ENCODE measurements at places on chromosomes 16 and 17.

DNA sequence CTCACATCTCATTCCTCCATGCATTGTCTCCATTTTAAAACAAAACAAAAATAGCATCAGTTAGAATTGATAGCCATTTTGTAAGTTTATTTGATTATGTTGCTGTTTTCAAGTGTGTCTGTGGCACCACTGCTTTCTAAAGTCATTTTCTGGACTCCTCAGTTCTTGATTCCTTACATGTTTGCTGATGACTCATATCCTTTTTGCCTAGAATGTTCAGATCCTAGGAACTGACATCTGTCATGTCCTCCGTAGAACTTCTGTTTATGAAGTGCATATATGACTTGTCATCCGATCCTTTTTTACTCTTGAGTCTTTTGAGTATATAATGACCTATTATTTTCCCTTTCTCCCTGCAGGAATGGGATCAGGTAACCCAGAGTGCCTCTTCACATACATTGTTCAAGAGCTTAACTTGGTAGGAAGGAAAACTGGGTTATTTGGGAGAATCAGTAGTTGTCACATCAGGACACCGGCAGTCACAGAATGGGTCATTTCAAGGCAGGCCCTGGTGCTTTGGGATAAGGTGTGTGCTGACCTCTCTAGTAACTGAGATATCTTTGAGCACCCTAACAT, 69.2 kb downstream of the MAP2K4 start:
- peak; percentile 18 for DNase-seq

- no peak for DNase-seq
Observed at GRCh38 chr16:49280105-49280741, 1.4 kb downstream of the CBLN1 start.

- no peak for DNase-seq
Observed at GRCh38 chr17:41352597-41353366, 2.2 kb upstream of the KRT33A start.

GRCh38 chr16:56257666-56258342, 66.5 kb downstream of the GNAO1 start:
- DNase-seq: no peak

DNA sequence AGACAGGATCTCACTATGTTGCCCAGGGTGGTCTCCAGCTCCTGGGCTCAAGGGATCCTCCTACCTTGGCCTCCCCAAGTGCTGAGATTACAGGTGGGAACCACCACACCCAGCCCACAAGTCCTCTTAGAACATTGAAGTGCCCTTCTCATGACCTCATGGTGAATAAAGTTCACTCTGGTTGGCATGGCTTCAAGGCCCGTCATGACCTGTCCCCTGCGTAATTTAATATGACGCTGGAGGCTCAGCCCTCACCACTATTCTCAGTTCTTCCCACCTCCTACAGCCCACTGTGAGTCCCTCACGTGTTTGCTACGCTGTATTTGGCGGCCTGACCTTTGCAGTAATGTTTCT, 1.9 kb downstream of the ENDOV start:
- DNase-seq: no peak

Measured in Panc1 (cell line).